Erythroblast (primary cell): ENCODE measurements at places on chromosomes 5 and 9.

DNA sequence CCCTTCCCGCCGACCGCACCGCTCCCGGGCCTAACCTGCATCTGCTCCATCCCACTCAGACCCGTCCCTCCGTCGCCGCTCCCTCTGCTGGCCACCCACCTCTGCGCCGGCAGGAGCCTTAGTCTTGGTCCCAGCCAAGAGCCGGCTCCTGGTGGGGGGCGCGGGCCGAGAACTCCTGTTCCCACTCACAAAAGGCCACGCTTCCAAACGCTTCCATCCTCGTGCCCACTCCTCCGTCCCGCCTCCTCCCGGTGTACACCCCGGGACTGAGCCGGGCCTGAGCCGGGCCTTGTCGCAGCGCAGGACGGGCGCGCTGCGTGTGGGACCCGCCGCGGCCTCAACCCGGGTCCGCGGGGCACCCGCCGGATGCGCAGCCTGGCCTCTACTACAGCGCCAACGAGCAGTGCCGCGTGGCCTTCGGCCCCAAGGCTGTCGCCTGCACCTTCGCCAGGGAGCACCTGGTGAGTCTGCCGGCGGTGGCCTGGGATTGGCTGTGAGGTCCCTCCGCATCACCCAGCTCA lies 7.5 kb downstream of the ADAMTS13 start:
- peak; percentile 24 for DNase-seq

- no peak for DNase-seq
These were observed 824.4 kb upstream of the TYRP1 start for GRCh38 chr9:11868795-11869194.

DNA sequence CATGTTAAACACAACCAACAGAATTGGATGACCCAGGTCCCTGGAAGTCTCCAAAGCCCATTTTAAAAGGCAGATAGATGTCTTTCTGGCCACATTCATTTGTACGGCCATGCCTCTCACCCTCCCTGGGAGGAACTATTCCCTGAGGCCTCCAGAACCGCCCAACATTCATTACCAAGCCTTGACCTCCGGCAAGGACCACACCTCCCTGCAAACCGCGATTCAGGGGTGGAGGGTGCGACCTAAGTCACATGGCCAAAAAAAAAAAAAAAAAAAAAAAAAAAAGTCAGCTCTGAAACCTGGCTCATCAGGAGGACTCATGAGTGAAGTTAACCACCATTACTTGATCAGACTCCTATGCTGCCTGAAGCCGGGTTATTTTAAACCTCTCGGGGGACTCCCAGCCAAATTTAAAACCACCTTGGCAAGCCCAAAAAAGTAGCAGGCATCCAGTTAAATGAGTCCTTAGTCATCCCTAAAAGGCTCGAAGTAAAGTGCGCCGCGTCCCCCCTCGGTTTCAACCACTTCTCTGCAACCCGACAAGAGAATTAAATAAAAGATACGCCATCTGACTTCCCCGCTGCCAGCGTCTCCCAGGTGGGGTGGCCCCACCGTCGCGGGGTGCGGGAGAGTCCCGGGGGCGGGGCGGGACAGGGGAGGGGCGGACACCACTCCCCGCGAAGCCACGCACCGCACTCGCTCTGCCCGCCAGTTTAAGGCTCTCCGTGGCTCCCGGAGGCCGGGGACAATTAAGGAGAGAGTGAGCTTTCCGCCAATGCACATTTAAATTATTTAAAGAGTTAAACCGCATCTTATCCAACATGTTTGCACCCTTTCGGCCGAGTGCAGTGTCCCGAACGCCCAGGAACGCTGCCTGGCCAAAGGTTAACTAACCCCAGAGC lies 2.3 kb downstream of the KLF9 start:
- peak; percentile 82 for DNase-seq

DNA sequence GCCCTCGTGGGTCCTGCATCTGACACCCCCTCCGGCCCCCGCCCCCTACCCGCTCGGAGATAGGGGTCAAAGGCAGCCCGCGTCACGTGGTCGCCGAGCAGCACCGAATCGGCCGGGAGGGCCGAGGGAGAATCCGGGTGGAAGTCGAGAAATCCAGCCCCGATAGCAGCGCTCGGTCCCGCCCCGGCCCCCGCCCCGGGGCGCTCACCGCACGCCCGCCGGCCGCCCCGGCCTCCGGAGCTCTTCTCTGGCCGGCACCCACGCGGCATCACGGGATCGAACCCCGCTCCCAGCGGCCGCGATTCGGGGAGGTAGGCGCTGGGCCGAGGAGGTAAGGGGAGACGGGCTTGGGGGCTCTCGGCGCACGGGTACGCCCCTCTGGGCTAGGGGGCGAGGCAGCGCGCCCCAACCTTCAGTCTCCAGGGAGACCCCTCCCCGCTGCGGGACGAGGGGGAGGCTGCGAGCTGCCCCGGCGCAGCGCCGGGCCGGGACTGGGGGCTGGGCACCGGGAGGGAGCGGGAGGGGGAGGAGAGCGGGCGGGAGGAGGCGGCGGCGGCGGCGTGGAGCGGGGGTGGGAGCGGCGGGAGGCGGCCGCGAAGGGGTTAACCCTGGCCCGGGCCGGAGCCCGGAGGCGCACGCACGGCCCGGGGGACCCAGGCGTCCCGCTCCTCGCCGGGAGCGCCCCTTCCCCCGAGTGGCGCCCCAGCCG lies 22.1 kb upstream of the NDST1 start:
- DNase-seq: peak; percentile 46

DNA sequence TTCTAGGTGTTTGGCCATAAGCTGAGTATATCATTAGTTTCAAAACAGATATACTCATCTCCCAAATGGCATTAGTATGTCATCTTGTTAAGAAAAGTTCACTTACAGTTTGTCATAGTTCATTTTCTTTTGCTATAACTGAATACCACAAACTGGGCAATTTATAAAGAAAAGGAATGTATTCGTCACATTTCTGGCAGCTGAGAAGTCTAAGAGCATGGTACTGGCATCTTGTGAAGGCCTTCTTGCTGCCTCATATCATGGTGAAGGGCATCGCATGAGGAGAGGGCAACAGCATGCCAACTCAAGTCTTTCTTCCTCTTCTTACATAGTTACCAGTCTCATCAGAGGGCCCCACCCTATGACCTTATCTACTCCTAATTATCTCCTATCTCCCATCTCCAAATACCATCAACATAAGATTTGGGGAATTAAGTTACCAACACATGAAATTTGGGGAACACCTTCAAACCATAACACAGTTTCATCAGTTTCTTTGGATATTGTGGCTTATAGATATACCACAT lies 20.4 kb upstream of the ITGA1 start:
- DNase-seq: no peak

- no peak for DNase-seq
These were observed 93.2 kb downstream of the FSTL4 start for GRCh38 chr5:133519191-133519590.

DNA sequence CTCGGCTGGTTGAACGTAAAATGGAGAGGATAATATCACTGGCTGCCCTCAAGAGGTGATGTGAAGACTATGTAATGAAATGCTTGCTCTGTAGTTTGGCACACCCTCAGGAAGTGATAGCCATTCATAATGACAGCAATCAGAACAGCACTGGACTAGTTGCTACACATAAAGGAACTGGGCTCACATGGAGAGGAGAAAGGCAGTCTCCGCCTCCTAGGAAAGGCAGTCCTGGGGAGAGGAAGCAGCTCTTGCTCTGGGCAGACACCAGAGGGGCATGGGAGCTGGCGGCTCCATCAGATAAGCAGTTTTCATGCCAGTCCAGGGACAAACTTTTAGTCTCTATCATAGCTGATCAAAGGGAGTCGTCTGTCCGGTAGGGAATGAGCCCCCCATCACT lies 46.9 kb downstream of the ARHGEF37 start:
- DNase-seq: no peak

- no peak for DNase-seq
These were observed 79.4 kb downstream of the FBXL7 start for GRCh38 chr5:15579193-15579990.

- no peak for DNase-seq
These were observed 50.9 kb downstream of the GPR107 start for GRCh38 chr9:130104491-130105193.

- DNase-seq: peak; percentile 81
These were observed 4.6 kb downstream of the NIPAL4 start for GRCh38 chr5:157464519-157465171.

- DNase-seq: no peak
These were observed 8.0 kb upstream of the PDZD2 start for GRCh38 chr5:31630931-31631330.

DNA sequence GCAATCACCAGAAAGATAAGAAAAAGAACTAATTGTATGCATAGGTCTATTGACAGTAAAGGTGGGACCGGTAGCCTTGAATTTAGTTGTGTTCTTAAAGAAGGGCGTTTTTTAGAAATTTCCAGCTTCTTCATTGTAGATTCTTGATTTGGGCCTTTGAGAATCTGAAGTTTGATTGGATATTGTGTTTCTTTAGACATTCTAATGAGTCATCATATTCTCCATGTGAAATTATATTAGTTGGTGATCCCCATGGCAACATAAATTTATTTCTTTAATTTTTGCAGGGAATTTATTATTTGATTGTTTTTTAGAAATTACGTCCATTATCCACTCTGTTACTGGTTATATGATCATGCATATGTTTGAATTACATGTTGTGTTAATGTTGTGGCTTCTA lies 63.6 kb downstream of the MAN2A1 start:
- no peak for DNase-seq

GRCh38 chr5:7917130-7918123 lies 48.5 kb downstream of the MTRR start:
- no peak for DNase-seq

DNA sequence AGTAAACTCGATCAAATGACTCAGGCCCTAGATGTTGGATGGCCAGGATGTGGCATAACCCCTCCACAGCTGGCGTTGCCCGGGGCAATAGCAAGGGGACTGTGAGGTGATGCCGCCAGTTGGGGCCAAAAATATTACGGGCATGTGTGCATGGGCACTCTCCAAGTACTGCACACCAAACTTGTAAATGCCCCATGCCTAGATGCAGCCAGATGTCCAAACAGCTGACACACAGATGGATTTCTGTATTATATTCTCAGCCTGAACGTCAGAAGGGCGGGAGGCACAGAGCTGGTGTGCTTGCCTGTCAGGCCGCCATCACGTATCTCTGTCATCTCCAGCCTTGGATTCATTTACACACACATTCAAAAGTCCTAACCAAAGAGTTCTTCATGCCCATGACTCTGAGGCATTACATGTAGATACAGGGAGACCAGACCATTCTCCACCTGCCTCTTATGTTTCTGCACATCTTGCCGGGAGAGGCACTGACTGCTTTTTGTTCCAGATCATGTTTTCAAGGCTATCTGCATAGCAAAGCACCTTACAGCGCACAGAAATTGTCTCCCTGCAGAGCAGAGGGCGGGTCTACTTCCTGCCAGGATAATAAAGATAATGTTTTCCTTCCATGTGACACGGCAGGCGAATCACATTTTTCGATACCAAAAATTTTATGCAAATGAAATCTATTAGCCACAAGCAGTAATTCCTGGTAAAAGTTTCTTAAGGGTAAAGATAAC lies 200.9 kb upstream of the ADAMTS16 start:
- DNase-seq: no peak

DNA sequence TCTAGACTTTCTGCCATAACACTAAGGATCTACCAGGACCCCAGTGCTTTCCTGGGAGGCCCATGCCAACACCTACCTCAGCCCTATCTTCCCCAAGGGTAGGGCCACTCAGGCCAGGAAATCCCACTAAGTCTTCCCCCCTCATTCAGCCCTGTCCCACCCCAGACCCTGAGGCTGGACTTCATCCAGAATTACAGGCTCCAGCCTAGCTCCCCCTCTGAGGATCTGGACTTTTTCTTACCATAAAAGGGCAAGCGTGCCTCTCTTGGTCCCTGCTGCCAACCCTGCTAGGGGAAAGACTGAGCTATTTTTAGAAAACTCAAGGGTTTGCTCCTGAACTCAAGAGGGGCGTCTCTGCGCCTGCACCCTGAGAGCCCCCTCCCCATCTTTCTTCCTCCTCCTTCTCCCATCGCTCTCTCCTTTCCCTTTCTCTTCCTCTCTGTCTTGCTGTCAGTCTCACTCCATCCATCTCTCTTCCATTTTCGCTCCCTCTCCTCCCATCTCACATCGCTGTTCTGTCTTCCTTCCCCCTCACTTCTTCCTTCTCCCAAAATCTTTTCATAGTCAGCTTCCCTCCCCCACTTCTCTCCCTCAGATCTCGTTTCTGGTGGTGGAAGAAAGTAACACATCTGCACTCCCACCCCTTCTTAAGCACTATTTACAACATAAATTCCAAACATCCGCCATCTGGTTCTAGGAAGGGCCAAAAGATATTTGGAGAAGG lies 38.1 kb upstream of the IL17B start:
- no peak for DNase-seq

DNA sequence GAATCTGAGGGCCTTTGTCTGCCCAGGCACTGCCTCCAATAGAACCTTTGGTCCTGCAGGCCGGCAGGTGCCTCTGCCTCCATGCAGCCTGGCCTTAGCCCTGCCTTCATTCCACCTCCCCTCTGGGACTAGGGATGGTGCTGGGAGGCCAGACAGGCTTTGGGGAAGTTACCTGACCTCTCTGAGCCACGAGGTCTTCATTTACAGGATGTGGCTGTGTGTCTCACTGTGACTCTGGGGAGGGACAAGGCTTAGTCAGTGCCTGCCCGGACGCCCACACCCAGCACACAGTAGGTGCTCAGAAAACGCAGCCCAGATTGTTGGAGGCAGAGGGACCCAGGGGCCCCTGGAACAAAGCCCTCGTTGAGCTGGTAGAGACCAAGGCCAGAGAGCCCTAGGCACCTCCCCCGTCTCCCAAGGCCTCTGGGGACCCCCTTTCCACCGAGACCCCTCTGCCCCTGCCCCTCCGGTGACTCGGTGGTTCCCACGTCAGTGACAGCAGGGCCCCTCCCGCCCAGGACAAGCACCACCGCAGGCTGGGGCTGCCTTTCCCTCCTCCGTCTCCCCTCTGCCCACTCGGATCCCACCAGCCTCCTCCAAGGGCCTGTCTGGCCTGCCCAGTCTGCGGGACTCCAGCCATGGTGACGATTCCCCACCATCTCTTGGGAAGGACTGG lies 46.9 kb upstream of the EGFL7 start:
- no peak for DNase-seq

DNA sequence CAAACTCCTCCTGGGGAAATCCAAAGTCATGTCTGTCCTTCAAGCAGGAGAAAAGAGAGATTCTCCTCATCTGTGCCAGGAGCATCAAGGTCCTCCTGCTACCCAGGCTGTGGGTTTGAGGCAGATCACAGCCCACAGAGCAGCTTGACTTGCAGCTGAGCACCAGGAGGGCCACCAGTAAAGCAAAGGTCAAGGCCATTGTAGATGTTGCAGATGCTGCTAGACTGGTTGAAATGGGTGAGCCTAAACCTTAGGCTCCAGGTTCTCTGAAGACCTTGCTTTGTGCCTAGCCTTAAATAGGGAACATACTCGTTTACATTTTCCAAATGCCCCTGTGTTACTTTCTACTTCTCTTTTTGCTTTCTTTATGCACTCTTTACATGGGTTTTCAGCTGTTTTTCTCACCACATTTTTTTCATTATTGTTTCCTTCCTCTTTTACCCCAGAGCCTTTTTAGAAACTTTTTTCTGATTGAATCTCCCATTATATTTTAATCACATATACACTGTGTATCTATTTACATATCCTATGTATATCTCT lies at the start of gene IFNA2:
Gene IFNA2, minus strand, starts transcription at position 268 of the 540 bp plus-strand sequence. Its CDS starts 69 bp downstream, at position 199.
- no peak for DNase-seq

GRCh38 chr5:171848486-171848885 lies 62.9 kb downstream of the SMIM23 start:
- no peak for DNase-seq

- no peak for DNase-seq
These were observed 19.8 kb downstream of the PALM2AKAP2 start for GRCh38 chr9:109799792-109800191.

- DNase-seq: no peak
These were observed 12.3 kb downstream of the GPBP1 start for GRCh38 chr5:57186194-57186593.
